A549 (cell line): ENCODE measurements at places on chromosomes 1 and 21. TPM values are rescaled to one million over a fixed set of nuclear protein-coding genes. Genes with fewer than 3 reads are reported as not detected.

DNA sequence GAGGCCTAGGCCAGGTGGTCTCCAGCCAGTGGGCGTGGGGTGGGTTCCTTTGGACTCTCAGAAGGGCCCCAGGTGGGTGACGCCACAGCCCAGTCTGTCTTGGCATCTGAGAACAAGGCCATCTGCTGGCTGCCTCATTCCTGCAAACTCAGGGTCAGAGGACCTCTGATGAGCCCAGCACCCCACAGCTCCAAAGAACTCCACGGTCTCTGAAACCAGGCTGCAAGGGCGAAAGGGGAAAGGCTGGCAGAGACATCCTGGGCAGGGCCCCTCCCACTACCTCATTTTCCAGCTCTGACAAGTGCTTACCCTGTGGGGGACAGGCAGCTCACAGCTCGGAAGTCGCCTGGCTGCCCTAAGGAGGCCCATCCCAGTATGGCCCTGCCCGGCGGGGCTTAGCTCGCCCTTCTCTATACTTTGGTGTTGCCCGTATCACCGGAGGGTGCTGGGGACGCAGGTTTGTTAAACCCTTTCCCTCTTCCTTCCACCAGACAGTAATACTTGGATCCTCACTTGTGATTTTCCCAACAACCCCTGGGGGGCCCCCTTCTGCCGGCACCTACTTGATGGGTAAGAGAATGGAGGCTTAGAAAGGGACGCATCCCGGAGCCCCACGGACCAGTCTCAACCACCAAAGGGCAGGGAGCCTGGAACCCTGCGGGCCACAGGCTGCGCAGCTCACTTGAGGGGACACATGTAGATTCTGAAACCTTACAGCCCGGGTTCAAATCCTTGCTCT, 10.9 kb upstream of the EDN2 start:
- no peak for DNase-seq

DNA sequence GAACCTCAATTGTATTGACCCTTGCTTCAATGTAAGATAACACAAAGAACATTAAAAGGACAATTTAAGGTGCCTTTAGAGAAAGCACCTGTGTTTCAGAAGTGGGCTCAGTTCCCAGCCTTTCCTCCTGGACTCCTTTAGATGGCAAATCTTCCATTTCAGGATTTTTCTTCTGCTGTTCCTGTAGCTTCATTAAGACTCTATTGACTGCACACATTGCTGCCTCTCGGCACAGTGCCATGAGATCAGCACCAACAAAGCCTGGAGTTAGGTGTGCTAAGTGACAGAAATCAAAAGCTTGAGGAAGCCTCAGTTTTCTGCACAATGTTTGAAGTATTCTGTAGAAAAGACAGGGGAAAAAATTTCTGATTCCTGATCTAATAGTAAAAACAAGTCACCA, 40.6 kb downstream of the NVL start:
- no peak for DNase-seq

- peak; percentile 7 for DNase-seq
Observed at GRCh38 chr1:171486048-171486519, 754 bp downstream of the PRRC2C start.

DNA sequence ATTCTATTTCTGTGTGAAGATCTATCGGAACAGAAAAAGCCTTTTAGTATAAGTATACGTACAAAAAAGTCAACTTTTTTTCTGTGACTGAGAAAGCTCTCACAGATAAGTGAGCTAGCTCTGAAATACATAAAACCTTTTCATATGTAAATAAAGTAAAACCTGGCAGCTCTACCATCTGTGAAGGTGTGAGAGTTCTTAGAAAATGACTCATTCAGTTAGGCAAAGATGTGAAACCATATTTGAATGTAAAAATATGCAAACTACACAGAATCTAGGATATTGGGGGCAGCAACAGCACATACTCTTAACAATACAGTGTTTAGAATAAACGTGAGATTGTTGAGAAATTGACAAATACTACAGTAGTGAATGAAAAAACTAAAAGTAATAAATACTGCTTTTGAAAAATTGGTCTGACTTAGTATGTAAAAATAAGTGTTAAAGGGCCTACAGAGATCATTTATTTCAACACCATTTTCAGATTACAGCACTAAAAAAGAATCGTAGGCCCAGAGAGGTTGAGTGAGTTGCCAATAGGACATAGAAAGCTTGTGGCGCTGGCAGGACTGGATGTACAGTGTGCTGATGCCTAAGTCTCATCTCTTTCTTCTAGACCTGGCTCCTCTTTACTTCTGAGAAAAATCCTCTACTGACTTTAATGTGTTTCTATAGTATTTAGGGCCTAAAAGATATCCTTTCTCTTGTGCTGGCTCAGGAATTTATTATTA, 19.8 kb downstream of the ATP6V1G3 start:
- DNase-seq, result no peak

DNA sequence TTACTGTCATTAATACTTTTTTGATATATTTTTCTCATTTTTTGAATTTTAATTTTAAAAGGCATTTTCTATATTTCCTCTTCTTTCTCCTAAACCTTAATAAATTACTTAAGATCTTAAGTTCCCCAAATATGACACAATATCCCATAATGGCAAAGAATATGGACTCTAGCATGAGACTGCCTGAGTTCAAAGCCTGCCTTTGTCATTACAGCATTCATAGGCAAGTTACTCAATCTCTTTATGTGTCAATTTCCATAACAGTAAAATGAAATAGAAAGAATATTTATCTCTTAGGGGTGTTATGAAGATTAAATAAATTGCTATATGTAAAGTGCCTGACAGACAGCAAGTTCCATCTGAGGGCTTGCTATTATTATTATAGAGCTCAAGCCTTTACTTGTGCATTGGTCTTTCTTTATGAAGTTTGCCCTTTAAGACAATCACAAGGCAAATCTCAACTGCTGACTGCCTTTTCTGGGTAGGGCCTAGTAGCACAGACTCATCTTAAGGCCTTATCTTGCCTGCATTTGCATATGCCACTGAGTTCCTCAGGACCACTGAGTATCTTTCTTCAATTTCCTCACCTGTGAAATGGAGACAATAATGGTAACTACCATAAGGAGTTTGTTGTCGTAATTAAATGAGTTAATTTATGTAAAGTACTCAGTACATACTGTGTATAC, 231.0 kb downstream of the NRIP1 start:
- DNase-seq, result no peak

DNA sequence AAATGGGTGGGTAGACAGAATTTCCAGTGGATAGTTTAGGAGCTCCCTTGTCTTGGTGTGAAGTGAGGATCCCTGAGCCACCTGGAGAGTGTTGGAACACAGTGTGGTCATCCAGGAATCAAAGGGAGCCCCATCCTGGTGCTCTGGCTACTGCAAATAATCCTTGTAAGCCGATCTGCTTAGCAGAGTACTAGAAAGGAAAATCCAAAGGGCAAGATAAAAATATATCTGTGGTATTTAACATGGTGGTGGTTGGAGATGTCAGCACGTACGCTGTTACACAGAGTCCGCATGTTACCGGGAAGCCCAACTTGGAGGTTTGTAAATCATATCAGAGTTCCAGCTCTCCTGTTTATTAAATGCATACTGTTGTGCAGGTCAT, 39.0 kb downstream of the VANGL1 start:
- no peak for DNase-seq

S100A9 gene
- polyA plus RNA-seq, result 1.7 to 4.6 TPM (median 3.1 TPM) in 3 replicates

TMPRSS2 gene
- 0.05 TPM in 1 of 3 replicates, not detected in the others for polyA plus RNA-seq

USF1 gene
- polyA plus RNA-seq, result 49.2 to 60.5 TPM (median 57.4 TPM) in 3 replicates
